GM12878 (cell line): ENCODE measurements at places on chromosomes 4 and X. TPM values are rescaled to one million over a fixed set of nuclear protein-coding genes. Genes with fewer than 3 reads are reported as not detected.

Gene TEX13D
- 0.14 and 0.36 TPM in 2 replicates for polyA plus RNA-seq

Gene RAB40AL
- polyA plus RNA-seq: 0.16 TPM in 1 of 2 replicates, not detected in the other

Gene SHROOM2
- 0.09 and 0.14 TPM in 2 replicates for polyA plus RNA-seq

Gene SLC2A9
- polyA plus RNA-seq: 2.3 and 2.8 TPM in 2 replicates

Gene CHRDL1
- polyA plus RNA-seq: 0.05 and 0.22 TPM in 2 replicates

Gene MAGEA2
- not detected in 2 replicates for polyA plus RNA-seq

Gene ASMT
- not detected in 2 replicates for polyA plus RNA-seq

Gene MTM1
- 10.6 and 11.9 TPM in 2 replicates for polyA plus RNA-seq

Gene DCUN1D4
- polyA plus RNA-seq: 18.0 and 19.2 TPM in 2 replicates

Gene NAAA
- 3.6 and 4.0 TPM in 2 replicates for polyA plus RNA-seq

Gene IL2
- not detected in 2 replicates for polyA plus RNA-seq

Gene TSPAN7
- 0.11 and 0.19 TPM in 2 replicates for polyA plus RNA-seq

Gene TBX22
- not detected in 2 replicates for polyA plus RNA-seq

Gene SYNPO2
- polyA plus RNA-seq: 0.11 TPM in 1 of 2 replicates, not detected in the other

Gene PHOX2B
- polyA plus RNA-seq: not detected in 2 replicates
